Dermis microvascular lymphatic vessel endothelial cell (primary cell): ENCODE measurements at places on chromosomes 6 and 20. TPM values are rescaled to one million over a fixed set of nuclear protein-coding genes. Genes with fewer than 3 reads are reported as not detected.

CITED2 gene
- total RNA-seq, result 12.6 and 16.3 TPM in 2 replicates

LPA gene
- total RNA-seq, result not detected in 2 replicates

GRCh38 chr6:125509477-125509876, 207.7 kb upstream of the HDDC2 start:
- no peak for DNase-seq

GRCh38 chr20:48051794-48052474, 266.7 kb upstream of the SULF2 start:
- DNase-seq, result peak; percentile 74

GRCh38 chr6:136163260-136163659, 86.9 kb downstream of the MTFR2 start:
- DNase-seq, result no peak

CRYBG1 gene
- total RNA-seq, result 4.2 and 7.6 TPM in 2 replicates

DNA sequence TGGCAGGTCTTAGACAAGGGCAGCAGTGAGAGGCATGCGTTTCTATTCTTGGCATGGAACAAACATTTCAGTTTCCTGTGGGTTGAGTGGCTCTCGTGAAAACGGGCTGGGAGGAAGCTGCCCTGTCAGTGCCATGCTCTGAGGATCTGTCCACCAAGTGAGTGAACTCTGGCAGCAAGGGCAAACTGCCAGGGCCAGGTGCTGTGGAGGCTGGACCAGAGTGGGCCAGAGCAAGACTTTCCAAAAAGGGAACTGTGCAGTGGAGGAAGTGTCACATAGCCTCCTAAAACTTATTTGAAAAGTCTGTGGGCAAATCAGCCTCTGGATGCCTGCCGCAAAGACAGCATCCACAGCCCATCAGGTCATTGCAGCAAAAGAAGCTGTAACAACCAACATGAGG, 44.2 kb upstream of the TAB2 start:
- DNase-seq, result no peak

HLA-DQB1 gene
- total RNA-seq, result under 0.01 and 0.13 TPM in 2 replicates

DNA sequence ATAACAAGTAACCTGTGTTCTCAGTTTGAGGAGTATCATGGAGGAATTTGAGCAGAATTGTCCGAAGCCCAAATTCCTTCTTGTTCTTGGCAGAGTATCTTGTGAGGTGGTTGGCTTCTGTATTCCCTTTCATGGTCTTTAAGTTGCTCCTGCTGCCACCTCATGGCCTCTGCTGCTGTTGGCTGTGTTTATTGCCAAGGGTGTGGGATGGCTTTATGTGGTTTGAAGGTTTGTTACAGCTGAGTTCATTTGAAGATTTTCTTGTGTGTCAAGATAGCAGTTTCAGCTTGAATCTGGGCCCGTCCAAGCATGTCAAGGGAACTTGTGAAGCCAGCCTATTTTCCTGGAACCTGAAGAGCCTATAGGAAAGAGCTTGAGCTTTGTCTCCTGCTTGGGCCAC, 20.2 kb upstream of the TTK start:
- DNase-seq, result no peak

GPX5 gene
- total RNA-seq, result not detected in 2 replicates
